ENCODE measurements at places on chromosomes 1 and 21.
A peak's percentile ranks its signal among the peaks of the same experiment; 100 is the strongest.

DNA sequence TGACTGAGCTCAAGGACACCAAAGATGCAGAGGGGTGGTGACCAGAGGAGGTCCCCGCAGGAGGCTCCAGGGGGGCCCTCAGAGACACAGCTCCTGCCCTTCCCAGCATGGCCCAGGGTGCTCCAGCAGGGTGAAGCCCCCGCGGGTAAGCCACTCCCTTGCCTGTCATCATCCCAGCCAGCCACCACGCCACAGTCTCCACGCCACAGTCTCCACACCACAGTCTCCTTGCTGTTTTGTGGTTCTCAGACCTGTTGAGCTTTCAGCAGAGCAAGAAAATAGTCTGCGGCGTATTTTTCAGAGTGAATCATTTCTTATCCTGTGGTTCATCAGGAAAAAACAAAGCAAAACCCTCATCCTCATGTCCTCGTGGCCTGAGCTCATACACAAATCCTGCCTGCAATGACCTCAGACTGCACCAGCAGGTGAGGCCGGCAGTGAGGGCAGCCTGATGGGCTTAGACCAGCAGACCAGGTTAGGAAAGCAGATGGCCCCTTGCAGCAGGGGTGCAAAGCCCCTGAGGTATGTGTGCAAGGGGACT lies 25.7 kb upstream of the ABCG1 start:
- no peak for DNase-seq

DNA sequence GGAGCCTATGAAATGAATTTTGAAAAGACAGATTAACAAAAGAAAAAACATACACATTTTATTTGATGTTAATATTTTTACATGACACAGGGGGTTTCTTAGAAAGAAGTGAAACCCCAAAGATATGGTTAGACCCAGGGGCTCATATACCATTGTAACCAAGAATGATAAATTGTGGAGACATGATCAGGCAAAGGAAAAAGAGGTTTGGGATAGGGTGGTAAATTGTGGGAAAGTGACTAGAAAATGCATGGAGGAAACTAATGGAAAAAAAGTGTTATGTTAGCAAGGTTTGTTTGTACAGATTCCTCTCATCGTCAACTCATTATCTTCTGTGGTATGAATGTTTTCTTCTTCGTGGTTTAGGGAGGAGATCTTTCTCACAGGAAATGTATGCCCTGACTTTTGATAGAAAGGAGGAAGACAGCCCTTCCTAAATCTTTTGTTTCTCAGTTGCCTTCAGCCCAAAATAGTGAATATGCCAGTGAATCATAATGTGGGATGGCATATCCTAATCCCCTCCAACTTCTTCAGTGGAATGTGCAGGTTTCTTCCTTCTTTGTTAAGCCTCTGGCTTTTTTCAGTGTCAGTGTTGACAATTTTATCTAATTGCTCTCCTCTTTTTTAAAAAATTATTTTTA lies 140.4 kb upstream of the UBE2U start:
- no peak for DNase-seq

GRCh38 chr1:208040821-208041297 lies 129.9 kb upstream of the CD34 start:
- no peak for DNase-seq

DNA sequence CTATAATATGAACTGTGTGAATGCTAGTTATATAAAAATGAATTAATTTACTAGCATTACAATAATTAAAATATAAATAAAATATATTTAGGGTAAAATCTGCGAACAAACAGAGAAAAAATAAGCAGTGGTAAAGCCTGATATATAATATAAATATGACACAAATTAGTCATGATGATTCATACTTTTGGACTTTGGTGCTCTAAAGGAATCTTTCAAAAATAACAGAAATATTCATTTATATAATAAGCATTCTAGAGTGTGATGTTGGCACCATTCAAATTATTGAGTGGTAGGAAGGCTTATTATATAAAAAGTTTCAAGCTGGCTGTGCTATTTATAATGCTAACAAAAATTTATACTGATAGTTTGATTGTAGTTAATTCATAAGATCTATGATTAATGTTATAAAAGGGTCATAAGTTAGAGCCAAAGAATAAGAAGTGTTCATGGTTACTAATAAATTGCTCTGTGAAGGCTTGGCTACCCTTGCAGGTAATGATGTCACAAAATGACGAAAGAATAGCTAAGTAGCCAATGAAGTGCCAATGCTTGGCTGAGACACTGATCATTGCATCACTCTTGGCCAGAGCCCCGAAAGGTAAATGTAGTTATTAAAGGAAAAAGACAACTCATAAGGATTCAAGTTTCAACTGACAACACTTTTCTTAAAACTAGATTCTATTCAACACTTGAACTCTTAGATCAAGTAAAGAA lies 108.7 kb downstream of the USH2A start:
- no peak for DNase-seq

GRCh38 chr1:2130871-2131289 lies 63.7 kb downstream of the FAAP20 start:
- no peak for DNase-seq

GRCh38 chr1:44839576-44839975 lies 3.5 kb downstream of the PTCH2 start:
- no peak for DNase-seq

DNA sequence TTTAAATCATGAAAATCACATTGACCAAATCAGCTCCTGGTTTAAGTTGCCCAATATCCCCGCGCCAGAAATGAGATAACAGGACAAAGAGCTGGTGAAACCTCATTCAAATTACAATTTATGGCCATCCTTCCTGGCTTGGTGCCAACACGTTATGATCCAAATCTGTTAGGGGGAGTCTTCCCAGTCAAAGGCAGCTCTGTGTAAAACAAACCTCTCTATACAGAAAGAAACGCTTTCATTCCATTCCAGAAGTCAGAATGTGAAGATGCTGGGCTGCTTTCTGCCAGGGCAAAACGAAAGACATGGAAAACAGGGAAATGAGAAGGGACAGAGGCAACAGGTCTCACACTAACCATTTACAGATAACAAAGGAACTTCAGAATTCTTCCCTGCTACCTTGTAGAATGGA lies 53.5 kb upstream of the TIAM1 start:
- no peak for DNase-seq

GRCh38 chr1:164728719-164729118 lies 169.7 kb downstream of the PBX1 start:
- DNase-seq = no peak

GRCh38 chr1:51310871-51311613 lies 19.3 kb downstream of the TTC39A start:
- no peak for DNase-seq

DNA sequence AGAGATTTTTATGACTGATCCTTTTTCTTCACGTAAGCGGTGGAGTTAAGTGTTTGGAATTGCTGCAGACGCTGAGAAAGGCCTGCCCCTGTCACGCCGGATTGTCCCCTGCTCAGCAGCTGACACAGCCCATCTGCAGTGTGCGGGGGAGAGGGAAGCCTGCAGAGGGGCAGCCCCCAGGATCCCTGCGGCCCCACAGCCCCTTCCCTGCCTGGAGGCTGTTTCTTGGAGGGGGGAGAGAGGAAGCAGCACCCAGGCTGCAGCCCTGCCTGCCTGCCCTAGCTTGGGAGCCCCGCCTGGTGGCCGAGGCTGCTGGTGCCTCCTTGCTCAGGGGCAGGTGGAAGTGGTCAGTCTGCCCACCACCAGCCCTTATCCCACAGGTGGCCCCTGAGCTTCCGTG lies 50.7 kb downstream of the PRDM16 start:
- DNase-seq = no peak

- no peak for DNase-seq
Measured at GRCh38 chr1:151773702-151774101, 10.4 kb upstream of the MRPL9 start.

GRCh38 chr1:115929881-115930280 lies 46.4 kb upstream of the SLC22A15 start:
- DNase-seq = peak; percentile 81

GRCh38 chr1:119647734-119648619 lies at the start of gene ZNF697:
TSS of gene ZNF697 (minus strand) at chr1:119648266. CDS start at chr1:119626100, 22,166 bp downstream.
- peak; percentile 96 for DNase-seq

DNA sequence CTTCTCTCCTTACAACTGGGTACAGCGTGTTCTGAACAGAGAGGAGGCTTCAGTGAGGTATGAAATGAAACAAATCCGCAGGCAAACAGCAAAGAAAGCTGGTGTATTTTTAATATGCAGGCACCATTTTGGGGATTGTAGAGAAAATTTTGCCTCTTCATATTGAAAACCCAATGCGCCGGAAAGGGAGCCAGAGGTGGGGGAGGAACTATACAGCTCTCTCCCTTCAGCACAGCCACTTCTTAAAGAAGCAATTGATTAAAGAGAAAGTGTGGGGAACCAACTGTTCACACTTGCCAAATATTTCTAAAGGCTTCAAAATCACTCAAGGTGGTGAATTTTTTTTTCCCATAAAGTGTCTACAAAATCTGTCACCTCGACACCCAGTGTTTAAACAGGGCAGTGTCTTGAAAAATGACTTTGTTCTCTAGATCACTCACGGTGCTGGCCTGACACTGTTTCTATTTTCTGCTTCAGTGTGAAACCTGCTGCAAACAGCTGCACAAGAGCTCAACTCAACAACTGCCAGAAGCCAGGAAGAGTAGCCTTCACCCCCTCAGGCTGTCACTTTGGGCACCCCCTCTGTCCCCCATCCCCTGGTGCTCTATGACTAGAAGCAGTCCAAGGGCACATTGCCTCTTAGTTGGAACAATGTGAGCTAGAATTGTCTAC lies 123.8 kb upstream of the CTTNBP2NL start:
- no peak for DNase-seq

Data from AG09319 (cell line).